Endothelial cell (in vitro differentiated cells): ENCODE measurements at places on chromosomes 12 and 14.

- no peak for DNase-seq
Observed at GRCh38 chr12:54351341-54351740, 12.9 kb downstream of the GPR84 start.

- no peak for DNase-seq
Observed at GRCh38 chr12:53613821-53614220, 12.4 kb downstream of the ATF7 start.

GRCh38 chr14:88225721-88226120 lies 97.3 kb downstream of the KCNK10 start:
- no peak for DNase-seq

DNA sequence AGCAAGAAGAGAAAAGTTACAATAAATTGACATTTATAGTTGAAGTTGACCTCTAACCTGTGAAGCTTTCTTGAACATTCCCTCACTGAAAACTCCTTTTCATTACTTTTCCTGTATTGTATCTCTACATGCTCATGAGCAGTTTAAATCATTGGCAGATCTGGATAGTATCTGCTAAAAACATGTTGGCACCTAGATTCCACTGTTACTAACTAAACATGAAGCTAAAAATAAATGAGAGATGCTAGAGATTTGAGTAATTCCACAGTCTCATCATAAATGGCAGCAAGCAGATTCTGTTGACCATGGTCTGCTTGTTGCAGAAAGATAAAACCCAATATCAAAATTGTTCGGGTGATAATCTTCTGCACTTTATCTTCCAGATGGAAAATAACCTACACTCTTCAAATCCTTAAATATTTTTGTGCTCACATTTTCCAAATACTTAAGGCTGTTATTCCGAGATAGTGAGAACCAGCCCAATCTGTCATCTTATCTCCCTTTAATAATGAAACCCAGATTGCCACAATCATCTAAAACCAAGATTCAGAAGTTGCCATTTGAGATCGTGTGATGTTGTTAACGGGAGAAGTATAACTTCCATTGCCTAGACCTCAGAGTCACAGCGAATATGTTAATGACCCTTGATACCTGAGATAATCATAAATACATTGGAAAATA lies 171.0 kb upstream of the DAAM1 start:
- no peak for DNase-seq

- DNase-seq = no peak
Observed at GRCh38 chr14:24259282-24260025, 3.5 kb downstream of the TGM1 start.

DNA sequence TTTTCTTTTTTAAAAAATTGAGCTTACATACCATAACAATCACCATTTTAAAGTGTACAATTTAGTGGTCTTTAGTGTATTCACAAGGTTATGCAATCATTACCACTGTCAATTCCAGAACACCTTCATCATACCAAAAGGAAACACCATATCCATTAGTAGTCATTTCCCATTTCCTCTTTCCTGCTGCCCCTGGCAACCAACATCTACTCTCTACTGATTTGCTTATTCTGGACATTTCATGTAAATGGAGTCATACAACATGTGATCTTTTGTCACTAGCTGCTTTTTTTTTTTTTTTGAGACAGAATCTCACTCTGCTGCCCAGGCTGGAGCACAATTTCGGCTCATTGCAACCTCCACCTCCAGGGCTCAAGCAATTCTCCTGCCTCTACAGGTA lies 66.8 kb upstream of the CFL2 start:
- DNase-seq = peak; percentile 7

DNA sequence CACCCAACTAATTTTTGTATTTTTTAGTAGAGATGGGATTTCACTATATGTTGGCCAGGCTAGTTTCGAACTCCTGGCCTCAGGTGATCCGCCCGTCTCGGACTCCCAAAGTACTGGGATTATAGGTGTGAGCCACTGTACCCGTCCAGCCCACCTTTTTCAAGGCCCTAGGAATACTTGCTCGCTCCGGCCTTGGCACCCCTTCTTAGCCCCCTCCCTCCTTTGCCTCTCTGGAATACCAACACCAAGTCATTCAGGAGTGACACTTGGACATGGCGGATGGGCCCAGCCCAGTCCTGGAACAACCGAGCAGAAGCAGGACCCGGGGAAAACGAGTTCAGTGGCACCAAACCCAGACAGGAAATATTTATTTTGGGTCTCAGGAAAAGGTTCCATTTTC lies 29.1 kb downstream of the PLEKHG3 start:
- no peak for DNase-seq

DNA sequence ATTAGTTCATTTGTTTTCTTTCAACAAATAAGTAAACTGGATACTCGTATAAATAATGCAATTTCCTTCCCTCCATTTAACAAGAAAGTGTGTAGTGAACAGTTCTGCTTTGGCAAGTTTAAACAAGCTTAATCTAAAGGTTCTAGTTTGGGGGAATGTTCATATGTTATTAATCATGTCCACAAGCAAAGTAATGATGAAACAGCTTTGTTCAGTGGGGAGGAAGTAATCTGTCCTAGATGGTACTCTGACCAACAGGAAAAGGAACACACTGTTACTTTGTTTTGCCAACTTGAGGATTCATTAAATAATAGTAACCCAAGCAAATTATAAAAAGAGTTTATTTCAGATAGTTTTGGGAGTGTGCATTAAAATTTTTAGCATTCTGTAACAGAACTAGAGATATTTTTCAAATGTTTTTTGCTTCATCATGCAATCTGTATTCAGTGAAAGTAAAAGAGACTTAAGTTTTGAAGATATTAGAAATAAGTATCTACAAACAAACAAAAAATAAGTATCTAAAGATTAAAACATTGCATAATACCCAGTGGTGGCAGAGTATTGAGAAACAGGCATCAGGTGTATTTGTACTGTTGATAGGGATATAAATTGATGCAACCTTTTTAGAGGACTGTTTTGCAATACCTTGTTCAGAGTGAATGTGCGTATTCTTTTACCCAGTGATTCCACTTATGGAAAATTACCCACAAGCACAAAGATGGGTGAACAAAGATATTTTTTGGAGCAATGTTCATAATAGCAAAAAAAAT lies 61.1 kb downstream of the RAB35 start:
- DNase-seq = no peak

DNA sequence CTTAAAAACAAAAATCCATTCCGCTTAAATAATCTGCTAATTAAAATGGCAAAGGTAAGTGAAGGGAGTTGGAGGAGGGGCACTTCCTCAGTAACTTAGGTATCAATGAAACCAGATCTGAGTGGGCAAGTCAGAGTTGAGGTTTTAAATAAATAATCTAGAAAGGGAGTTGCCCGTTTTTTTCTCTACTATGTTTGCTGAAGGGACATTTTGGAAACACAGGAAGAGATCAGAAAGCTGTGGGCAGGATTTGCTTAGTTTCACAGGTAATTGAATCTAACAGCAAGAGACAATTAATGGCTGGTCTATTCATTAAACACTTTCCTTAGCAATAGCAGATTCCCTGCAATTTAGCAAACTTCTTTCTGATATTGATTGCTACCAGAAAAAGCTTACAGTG lies 186.0 kb upstream of the ABCD2 start:
- no peak for DNase-seq

DNA sequence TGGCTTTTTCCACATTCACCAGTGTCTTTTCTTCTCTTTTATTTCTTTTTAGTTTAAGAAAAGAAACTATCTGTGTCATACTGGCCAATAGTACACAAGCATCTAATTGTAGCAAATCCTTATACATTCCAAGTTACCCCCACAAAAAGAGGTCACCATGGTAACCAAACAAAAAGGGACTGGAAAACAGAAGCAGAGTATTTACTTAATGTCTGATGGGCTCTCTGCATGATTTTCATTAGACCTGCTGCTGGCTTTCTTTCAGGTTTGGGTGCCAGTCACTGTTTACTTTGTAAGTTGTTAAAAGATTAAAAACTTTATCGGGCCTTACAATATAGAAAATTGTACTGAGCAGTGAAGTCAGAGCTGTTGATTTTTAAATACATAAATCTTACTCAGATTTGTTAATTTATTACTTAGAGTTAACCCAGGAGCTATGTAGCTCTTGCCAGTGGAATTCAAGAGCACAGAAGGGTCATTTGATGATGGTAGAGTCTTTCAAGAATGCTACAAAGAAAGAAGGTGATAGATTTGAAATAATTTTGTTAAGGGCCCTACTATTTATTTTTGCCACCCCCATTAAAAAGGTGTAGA lies 123.9 kb downstream of the BRMS1L start:
- no peak for DNase-seq

GRCh38 chr12:53299101-53299453 lies 418 bp upstream of the MYG1 start:
- DNase-seq = no peak

DNA sequence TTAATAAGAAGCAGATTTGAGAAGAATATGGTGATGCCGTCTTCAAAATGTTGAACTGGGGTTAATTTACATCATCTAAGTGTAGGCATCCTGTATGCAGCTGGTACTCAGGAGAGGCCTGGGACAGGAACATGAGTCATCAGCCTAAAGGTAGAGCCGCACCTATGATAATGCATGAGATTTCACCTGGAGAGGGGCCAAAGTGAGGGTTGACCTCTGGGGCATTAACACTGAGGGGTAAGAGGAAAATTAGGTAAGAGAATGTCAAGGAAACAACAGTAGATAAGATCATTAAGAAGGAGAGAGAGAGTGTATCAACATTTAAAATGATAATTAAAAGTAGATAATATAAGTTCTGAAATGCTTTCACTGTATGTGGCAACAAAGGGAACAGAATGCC lies 20.2 kb upstream of the SSTR1 start:
- no peak for DNase-seq

DNA sequence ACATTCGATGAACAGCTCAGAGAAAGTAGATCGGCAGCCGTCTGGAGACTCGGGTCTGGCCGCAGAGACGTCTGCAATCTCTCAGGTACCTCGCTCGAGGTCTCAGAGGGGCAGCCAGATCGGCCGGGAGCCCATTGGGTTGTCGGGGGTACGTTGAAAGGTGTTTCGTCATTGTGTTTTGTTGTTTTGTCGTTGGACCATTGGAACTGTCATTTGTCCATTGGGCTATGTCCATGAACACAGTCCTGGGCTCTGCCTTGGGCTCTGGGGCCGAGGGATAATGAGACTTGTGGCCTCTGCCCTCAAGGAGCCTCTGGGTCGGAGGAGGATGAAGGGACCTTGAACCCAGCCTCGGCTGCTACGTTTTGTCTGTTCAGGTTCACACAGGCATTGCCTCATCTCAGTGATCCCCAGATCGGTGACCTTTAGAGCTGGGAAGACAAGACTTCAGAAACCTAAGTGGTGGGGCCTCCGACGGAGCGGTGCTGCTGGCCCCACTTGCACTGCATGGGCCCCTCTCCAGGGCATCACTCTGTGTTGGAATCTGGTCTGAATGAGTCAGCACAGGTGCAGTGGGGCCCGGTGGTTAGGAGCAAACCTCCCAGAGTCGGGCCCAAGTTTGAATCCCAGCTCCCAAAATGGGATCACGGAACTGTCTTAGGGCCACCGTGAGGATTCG lies 23.6 kb upstream of the MLXIP start:
- DNase-seq = no peak

GRCh38 chr12:90020881-90021280 lies 312.2 kb upstream of the ATP2B1 start:
- no peak for DNase-seq

GRCh38 chr12:115416869-115417268 lies 732.9 kb upstream of the TBX3 start:
- DNase-seq = no peak
